ENCODE measurements at places on chromosomes 6 and 20.

GRCh38 chr6:87487555-87487954, 14.8 kb downstream of the SLC35A1 start:
- no peak for DNase-seq

- no peak for DNase-seq
Measured at GRCh38 chr6:126094411-126094810, 108.1 kb downstream of the TRMT11 start.

- no peak for DNase-seq
Measured at GRCh38 chr6:169292338-169293124, 38.9 kb upstream of the THBS2 start.

DNA sequence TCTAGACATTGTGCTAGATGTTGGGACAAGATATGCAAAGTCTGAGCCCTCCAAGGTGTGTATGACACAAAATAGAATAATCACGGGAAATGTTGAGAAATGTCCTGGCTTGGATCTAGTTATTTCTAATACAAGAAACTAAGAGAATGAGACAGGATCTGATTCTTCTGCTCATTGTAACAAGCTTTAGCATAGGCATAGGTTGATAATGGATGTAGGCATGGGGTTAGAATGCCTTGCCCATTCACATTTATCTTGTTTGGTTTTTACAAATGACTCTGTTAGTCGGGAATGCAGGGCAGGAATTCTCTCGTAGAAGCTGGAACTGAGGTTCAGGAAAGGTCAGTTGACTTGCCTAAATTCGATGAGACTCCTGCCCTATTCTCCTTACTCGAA, 1.5 kb upstream of the SLC26A8 start:
- no peak for DNase-seq

DNA sequence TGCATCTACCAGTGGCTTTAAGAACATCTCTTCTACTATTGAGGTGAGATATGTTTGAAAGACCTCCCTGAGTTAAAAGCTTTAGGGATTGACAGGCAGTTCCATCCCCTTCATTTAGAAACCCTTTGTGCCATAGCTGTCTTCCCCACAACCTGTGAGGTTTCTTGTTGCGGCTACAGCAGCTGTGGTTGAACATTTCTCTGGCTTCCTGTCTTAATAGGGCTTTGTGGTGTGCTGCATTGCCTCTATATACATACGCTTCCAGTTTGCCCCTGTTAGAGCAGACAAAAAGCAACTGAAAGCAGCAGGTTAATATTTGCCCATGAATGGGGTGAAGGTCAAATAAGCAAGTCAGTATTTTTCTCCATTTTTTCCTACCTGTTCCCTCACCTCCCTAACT, 210.2 kb downstream of the TMEM200A start:
- no peak for DNase-seq

DNA sequence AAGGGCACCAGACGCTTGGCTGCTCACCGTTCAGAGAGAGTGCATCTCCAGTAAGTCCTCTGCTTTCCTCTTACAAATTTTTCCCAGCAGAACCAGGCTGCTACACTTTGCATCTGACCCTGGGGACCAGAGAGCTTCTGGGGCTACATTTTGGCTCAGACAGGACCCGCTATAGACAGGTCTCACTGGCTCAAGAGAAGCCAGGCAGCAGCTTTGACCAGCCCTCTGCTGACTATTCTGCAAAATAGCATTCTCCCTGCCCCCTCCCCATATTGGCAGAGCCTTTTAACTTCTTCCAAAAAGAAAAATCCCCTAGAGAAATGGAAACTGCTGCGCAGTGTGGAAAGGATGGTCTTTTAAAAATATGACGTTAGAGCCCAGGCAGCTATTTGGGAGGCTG, 37.2 kb downstream of the CPXM1 start:
- no peak for DNase-seq

- DNase-seq = no peak
Measured at GRCh38 chr20:62008643-62009183, 57.0 kb downstream of the TAF4 start.

- DNase-seq = no peak
Measured at GRCh38 chr6:1144842-1145767, 166.8 kb upstream of the FOXQ1 start.

GRCh38 chr6:143215363-143215762, 154.7 kb downstream of the AIG1 start:
- no peak for DNase-seq

- no peak for DNase-seq
Measured at GRCh38 chr20:10927011-10927583, 253.3 kb upstream of the JAG1 start.
